ENCODE measurements at places on chromosomes 12 and 14.

GRCh38 chr12:85821759-85822158 lies 14.4 kb downstream of the RASSF9 start:
- no peak for DNase-seq

- DNase-seq, result no peak
Observed at GRCh38 chr12:93689076-93689834, 12.1 kb downstream of the CRADD start.

DNA sequence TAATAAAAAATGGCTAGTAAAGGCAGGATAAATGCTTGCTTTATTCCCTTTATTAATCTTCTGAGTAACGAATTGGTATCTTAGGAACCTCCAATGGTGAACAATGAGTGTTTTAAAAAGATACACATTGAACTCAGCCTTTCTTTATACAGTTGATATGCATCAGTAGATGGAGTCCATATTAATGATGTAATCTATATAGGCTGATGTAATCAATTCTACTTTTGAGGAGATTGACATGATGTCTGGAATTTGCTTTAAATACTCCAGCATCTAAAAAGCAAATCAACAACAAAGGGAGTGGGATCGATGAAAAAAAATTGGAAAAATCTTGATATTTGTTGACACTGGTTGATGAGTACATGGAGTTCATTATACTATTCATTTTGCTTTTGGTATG lies 106.2 kb downstream of the ANO4 start:
- no peak for DNase-seq

DNA sequence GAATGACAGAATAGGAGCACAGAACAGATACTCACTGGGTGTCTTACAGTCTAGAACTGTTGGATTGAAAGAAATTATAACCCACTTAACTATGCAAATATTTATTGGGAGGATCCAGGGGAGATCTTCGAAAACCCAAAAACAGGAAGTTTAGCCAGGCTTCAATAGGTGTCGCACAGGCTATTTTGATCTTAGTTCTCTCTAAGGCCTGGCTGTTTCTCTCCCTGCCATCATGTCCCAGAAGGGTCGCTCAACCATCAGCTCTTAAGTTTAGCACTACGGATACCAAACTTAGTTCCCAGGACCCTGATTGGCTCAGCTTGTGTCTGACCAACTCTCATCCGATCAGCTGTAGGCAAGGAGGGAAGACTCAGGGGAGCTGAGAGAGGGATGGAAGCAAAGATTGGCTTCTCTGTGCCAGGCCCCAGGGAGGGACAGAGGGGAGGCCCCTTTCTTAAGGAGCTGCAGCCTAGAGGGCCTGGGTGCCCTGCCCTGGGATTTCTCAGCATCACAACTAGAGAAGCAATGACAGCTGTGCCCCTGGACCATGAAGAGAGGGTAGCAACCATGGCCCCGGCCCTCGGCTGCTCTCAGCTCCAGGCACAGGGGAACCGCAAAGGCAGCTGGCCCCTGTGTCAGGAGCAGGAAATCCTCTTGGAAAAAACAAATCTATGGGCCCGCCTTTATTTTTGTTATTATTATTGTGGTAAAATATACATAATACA lies 13.5 kb downstream of the PHETA1 start:
- no peak for DNase-seq

- DNase-seq, result no peak
Observed at GRCh38 chr12:12717586-12718380, 615 bp downstream of the CDKN1B start.

GRCh38 chr12:51012570-51013236 lies 13.5 kb downstream of the SLC11A2 start:
- DNase-seq, result no peak

- no peak for DNase-seq
Observed at GRCh38 chr12:123836292-123836691, 74.2 kb downstream of the DNAH10 start.

- DNase-seq, result no peak
Observed at GRCh38 chr12:120144215-120144614, 27.7 kb upstream of the RAB35 start.

GRCh38 chr12:113179023-113179422 lies 6.3 kb downstream of the DDX54 start:
- no peak for DNase-seq

DNA sequence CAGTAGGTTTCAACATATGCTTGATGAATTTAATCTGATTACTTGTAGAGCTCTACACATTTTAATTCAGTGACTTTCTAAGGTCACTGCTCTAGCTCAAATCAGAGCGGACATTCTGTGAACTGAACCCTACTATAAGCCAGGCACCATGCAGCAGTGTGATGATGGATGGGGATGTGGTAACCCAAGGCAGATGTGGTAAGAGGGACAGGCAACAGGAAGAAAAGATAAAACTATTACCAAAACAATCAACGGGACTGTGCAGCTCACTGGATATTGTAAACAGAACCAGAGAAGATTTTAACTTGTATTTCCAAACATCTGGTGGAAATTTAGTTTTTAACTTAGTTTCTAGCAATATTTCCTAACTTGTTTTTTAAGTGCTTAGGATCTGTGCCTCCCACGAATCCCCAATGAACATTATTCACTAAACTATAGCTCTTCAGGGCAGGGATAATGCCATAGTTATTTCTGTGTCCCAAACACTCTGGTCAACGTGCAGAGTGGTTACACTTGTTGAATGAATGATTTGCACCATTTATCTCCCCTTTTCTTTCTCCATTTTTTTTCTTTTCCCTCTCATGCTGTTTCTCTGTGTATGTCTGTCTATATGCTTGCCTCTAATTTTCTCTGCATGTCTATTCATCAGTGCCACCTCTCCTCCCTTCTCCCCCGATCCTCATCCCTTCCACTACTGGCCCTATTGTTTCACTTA lies 3.0 kb downstream of the ERO1A start:
- DNase-seq, result no peak

DNA sequence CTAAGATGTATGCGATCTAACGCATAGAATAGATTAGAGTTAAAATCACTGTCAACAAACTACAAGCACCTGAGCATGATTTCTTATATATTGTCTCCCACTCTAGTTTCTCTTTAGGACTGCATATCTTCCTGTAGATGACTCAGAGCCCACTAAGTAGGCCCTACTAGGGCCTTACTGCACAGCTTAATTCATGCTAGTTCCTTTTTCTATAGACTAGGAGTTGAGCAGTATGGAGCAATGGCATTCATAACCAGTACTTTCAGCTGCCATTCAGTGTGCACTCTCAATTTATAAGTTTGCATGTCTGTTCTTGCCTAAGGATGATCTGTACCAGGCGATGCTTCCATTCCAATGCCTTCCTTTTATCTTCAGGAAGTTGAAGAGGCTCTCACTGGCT lies 103.5 kb downstream of the METTL25 start:
- DNase-seq, result no peak

GRCh38 chr12:109768901-109769670 lies 55.5 kb downstream of the FAM222A start:
- DNase-seq, result no peak

GRCh38 chr12:122888232-122888752 lies 7.6 kb downstream of the VPS37B start:
- DNase-seq, result no peak

GRCh38 chr14:68284834-68285233 lies 465.3 kb downstream of the RAD51B start:
- no peak for DNase-seq

GRCh38 chr12:47065546-47065945 lies 13.9 kb upstream of the PCED1B start:
- DNase-seq, result no peak

DNA sequence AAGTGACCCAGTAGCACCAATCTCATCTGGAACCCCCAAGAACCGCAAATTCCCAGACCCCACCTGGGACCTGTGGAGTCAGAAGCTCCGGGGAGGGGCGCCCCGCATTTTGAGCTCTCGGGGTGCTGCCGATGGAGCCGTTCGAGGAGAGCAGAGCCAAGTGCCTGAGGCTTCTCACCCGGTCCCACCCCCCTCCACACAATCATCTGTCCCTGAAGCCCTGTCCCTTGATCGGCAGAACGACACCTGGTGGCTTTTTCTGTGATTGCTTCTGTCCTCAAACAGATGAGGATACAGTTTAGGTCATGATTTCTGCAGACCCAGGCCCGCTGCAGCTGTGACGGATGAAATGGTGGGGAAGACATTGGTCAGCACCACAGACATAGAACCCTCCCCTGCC lies 74.7 kb downstream of the NOC4L start:
- DNase-seq, result peak; percentile 74

DNA sequence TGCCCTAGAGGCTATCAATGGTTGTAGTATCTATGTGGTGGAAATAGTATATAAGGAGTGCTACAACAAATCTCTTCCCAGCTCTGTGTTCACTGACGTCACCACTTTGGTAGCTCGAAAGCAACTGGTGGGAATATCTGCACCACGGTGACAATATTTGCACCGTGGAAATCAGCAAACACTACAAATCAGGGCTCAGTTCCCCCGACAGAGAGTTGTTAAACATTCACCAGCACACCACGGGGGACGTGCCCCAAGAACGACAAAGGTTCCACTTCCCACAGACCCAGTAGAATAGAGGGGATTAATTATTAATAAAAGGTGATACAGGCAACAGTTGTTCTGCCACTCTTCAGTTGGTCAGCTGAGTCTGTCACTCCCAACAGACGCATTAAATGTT lies 98.4 kb downstream of the CCDC60 start:
- DNase-seq, result no peak

DNA sequence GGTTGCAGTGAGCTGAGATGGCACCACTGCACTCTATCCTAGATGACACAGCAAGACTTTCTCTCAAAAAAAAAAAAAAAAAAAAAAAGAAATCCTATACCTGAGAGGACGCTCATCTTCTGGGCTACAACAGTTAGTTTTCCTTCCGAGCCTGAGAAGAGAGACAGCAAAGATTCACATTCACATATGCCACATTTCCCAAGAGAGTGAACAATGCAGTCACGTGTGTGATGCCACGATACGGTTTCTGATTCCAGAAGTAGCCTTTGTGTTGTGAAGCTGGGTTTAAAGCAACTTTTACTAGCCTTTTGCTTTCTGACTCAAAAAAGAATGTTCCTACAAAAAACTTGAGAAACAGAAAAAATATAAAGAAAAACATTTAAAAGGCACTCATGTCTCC lies 19.5 kb downstream of the GCN1 start:
- DNase-seq, result no peak

- DNase-seq, result no peak
Observed at GRCh38 chr14:24260026-24260779, 2.8 kb downstream of the TGM1 start.

GRCh38 chr12:587132-588023 lies 75.9 kb downstream of the NINJ2 start:
- no peak for DNase-seq

DNA sequence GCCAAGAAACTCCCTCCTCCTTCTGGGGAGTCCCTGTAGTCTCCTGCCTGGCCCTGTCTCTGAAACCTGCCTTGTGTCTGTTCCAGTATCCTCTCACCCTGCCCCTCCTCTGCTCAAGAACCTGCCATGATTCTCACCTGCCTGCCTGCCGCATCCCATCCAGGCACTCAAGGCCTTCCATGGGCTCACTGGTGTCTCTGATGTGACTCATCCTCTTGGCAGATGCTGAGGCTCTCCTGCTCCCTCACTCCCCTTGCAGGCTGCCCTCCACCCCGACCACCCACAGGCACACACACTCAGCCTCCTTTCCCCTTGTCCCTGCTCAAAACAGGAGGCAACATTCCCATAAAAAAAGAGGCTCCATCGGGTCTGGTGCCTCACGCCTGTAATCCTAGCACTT lies 5.8 kb upstream of the BEGAIN start:
- DNase-seq, result no peak

DNA sequence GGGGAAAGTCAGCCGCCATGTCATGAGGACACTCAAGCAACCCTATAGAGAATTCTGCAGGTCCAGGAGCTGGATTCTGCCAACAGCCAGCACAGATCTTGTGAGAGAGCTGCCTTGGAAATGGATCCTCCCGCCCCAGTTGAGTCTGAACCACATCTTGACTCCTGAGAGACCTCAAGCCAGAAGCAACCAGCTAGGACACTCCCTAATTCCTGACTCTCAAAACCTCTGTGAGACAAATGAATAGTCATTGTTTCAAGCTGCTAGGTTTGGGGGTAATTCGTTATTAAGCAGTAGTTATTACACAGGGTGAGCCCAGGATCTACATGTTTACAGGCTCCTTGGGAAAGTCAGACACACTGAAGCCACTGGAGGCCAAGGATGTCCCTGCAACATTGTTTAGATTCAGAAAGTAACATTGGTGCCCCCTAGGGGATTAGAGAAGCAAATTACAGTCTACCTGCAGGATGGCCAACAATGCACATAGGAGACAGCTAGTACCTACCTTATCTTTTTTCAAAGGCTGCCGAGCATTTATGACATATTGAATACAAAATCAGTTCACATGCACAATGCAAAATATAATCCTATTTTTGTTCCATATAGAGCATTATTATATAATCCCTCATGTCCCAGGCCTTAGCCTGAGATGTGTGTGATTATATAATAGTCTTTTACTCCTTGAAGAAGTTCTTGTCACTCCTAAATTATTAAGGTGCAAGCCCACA lies 57.9 kb upstream of the FICD start:
- DNase-seq, result peak; percentile 72

- no peak for DNase-seq
Observed at GRCh38 chr12:26406813-26407212, 211.4 kb downstream of the SSPN start.

DNA sequence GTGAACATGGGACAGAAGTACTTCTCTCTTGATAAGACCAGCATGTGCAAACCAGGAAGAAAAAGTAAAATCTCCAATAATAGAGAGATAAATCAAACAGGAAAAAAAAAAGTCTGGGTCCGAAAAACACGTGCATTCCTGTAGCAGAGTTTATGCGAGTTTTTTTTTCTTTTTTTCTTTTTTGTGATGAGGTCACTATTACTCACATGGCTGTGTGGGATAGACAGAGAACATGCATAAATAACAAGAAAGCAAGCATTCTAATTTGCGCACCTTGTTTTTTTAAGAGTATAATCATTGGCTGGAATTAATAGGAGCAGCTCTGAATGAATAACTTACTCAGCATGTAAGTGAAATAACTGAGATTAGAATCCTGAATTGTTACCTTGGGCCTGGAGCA lies 91.9 kb upstream of the CPM start:
- no peak for DNase-seq

DNA sequence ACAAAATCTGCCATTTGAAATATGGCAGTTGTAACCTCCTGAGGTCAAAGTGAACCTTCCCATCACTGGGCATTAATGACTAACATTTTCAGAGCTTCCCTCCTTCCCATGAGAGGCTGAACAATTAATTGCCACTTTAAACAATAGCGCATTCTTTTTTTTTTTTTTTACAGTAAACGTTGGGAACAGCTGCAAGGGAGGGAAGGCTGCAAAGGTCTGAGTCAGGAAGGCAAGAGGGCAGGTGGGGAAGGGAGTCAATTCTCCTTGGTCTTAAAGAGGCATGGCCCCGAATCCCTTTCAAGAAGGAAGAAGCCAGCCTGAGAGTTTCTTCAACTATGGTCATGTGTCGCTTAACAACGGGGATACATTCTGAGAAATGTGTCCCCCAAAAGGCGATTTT lies 41.0 kb upstream of the PLEKHG3 start:
- DNase-seq, result no peak

DNA sequence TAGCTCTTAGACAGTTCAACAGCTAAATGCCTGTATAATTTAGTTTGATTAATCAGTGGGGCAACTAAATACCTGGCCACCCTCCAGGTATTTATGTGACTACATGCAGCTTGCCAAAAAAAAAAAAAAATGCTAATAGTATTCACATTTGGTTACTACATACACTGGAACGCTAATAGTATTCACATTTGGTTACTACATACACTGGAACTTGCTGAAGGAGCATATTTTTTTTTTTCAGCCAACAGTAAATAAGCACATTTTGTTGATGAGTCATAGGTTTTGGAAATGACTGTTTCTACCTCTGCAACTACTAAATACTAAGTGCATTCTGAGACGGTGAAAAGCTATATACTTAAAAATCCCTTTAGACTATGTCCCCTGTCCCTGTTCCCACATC lies 1172.3 kb downstream of the LRFN5 start:
- no peak for DNase-seq

Measured in SHP77 (cell line).